ENCODE measurements at places on chromosomes 1 and 21.

- DNase-seq = no peak
These were observed 29.4 kb upstream of the SOD1 start for GRCh38 chr21:31629972-31630711.

- no peak for DNase-seq
These were observed 310.1 kb downstream of the DPYD start for GRCh38 chr1:97610748-97611147.

DNA sequence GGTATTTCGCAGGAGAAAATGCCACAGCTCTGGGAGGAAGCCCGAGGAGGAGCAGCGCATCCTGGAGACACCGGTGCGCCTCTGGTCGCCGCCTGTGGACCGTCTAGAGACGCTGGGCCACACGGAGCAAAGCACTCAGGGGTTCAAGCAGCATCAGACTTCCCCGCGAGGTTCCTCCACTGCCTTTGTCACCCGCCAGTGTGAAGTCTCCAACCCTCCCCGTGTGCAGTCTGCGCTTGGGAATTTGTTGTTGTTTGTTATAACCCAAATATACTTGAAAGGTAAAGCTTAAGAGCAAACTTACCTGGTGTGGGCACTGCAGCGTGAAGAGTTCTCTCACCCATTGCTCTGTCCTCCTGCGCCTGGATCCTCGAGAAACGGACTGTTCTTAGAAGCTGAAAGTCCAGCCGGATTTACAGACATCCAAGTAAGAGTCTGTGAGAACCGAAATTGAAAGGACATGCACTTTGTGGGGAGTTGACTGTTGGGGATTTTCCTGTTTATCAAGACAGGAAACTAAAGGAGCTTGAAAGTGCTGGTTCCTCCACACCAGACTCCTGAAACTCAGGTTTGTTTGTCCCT lies at the start of gene GBP4:
TSS of gene GBP4 (minus strand) at position 452 of the 582 bp plus-strand sequence. CDS start at position 344, 108 bp downstream.
- DNase-seq = no peak

DNA sequence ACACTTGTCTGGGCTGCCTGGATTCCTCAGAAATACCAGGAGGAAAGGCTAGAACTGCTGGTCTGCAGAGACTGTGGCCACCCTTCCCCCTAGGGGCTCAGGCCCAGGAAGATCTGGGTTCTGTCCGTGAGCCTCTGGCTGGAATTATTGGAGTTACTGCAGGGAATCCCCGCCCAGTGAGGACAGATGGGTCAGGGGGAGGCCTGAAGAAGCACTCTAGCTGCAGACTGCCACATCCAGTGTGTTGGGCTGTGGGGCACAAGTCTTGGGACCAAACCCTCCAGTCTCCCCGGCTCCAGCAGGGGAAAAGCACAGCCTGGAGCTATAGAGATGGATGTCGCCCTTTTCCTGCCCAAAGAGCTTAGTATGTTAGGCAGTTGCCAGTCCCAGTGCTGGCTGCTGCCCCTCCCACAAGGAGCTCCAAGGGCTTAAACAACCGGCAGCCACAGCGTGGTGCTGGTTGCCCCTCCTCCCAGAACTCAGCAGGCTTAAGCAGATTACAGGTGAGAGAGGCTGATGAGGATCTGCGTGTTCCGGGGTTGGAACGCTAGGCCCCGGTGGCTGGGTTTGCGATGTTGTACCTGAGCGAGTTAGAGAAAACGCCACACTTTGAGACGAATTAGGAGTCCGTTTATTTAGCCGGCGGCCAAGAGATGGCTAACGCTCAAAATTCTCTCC lies 255.5 kb upstream of the LRRC7 start:
- DNase-seq = no peak

DNA sequence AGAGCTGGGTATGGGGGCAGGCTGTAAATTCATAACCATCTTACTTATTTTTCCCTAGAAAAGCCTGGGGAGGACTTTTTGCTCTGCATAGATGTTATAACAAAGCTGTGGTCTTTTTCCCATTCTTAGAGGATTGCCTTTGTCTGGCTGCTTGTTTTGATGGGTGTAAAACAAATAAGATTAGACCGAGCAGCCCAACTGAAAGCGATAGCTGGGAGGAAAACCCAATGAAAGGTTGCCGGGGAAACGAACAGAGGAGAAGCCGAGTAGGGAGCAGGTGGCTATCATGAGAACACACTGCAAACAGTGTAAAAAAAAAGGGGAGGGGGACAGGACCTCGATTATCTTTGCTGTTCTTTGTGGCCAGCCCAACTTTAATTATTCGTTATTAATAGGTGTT lies 1.9 kb downstream of the ELAVL4 start:
- DNase-seq = no peak
